IgD-negative memory B cell (primary cell): ENCODE measurements at places on chromosomes 1 and 21. TPM values are rescaled to one million over a fixed set of nuclear protein-coding genes. Genes with fewer than 3 reads are reported as not detected.

The SPOCD1 gene
- polyA plus RNA-seq, result not detected

The DCST1 gene
- not detected for polyA plus RNA-seq

The RHD gene
- polyA plus RNA-seq, result 0.19 TPM

The SDC3 gene
- not detected for polyA plus RNA-seq

The SPRR1B gene
- polyA plus RNA-seq, result not detected
